ENCODE measurements at places on chromosomes 6 and 20.
A peak's percentile ranks its signal among the peaks of the same experiment; 100 is the strongest.

DNA sequence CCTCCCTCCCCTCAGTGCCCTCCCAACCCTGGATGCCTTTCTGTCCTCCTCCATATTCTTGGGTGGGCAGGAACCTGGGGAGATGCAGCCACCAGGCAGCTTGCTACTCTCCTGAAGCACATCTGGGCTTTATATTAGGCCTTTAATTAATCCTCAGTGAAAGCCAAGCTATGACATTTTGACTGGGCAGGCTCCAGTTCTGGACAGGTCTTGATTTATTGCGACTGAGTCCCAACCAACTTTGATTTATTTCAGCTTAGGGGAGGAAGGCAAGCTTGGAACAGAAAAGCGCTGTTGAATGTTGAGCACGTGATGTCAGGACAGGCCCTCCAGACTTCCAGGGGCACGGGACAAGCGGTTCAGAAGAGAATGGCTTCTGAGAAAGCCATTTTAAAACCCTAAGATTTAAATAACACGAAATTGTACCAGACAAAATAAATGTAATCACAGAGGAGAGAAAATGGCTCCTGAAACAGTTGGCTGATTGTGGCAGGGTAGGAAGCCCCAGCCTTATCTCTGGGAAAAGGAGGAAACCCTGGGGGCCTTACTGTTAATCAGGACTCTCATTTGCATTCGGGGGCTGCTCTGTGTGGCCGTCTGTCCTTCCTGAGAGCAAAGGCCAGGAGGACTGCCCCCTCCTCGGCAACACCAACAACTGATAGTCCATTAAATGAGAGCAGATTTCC lies 294.2 kb downstream of the FOXC1 start:
- DNase-seq = no peak

GRCh38 chr6:127188744-127189143 lies 70.3 kb downstream of the RSPO3 start:
- DNase-seq = no peak

- no peak for DNase-seq
Observed at GRCh38 chr20:33770005-33770404, 38.2 kb downstream of the ZNF341 start.

GRCh38 chr6:15387118-15387517 lies 141.2 kb downstream of the JARID2 start:
- DNase-seq = no peak

DNA sequence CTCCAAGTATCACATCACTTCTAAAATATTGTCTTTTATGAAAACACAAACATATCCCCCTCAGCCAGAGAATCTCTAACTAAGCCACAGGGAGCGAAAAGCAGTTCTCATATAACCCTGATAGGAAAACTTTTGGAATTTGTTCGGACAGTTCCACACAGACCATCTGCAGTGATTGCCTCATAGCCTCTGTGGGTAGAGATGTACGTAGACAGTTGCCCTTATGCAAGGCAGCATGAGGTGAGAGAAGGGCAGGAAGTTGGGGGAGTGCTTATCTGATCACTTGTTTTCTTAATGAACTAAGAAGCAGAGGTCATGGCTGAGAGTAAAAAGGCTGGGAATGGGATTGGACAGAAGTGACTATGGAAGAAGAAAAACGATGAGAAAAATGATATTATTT lies 39.6 kb downstream of the SLC23A2 start:
- no peak for DNase-seq

GRCh38 chr6:149905911-149906371 lies 8.0 kb upstream of the RAET1E start:
- no peak for DNase-seq

GRCh38 chr6:100881707-100882040 lies 545 bp upstream of the ASCC3 start:
- DNase-seq = no peak

DNA sequence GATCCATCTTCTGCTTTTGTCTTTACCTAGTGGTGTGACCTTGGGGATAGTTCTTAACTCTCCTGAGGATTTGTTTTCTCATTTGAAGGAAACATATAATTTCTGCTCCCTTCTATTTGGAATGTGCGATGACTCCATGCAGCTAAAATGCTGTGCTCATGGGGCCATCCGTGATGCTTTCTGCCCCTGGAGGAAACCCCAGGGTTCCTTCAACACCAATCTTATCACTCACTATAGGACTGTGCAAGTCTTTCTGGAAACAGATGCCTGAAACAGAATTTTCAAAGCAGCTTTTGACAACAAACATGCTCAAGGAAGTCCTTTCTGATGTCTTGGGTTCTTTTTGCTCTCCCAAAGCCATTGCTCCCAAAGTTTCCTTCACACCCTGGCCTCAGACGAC lies 128.8 kb upstream of the GGTLC1 start:
- DNase-seq = no peak

GRCh38 chr6:134152767-134153485 lies 100.5 kb upstream of the SLC2A12 start:
- DNase-seq = no peak

DNA sequence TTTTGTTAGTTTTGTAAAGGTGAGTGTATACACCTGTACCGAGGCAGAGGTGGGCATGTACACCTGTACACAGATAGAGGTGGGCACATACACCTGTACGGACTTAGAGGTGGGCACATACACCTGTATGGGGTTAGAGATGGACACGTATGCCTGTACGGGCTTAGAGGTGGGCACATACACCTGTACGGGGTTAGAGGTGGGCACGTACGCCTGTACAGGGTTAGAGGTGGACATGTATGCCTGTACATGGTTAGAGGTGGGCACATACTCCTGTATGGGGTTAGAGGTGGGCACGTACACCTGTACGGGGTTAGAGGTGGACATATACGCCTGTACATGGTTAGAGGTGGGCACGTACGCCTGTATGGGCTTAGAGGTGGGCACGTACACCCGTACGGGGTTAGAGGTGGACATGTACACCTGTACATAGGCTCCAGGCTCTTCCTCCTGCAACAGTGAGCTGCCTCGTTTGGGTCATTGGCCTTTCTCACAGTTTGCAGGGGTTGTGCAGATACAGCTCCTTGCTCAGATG lies 63.7 kb downstream of the PHACTR3 start:
- DNase-seq = no peak

DNA sequence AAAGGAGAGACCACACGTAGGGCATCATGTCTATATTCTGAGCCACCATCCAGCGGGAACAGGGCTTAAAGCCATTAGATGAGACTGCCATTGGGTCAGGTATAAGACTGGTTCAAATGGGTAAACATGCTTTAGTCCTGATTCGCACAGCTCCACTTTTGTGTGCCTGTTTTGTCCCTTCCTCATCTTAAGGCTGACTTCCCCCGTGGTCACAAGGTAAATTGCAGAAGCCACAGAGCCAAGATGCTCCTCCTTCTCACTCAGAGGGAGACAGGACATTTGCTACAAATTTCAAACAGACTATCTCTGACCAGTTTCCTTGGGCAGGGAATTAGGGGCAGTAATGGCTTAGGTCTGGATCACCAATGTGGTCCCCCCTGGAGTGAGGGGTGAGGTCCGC lies 11.4 kb upstream of the IFNGR1 start:
- no peak for DNase-seq

- DNase-seq = peak; percentile 6
Observed at GRCh38 chr6:99993533-99994251, at the start of gene MCHR2. Gene MCHR2, minus strand, starts transcription at chr6:99994223. Its CDS starts 38,076 bp downstream, at chr6:99956147.

DNA sequence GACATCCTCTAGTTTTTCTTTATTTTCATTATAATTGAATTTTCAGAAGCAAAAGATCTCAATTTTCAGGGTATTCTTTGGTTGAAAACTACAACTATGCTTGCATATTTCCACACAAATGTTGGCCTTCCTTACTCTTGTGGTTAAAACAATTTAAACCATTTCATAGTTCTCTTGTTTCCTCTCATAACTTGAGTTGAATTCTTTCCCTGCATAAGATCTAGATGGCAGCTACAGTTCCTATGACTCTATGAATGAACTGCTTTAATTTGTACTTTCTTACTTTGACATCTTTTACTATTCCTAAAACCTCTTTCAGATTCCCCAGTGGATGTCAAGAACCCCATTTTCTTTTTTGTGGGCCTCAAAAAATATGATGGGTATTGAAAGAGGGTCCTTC lies 564.5 kb downstream of the NKAIN2 start:
- no peak for DNase-seq

GRCh38 chr20:58752565-58752964 lies 60.0 kb downstream of the NPEPL1 start:
- DNase-seq = no peak

DNA sequence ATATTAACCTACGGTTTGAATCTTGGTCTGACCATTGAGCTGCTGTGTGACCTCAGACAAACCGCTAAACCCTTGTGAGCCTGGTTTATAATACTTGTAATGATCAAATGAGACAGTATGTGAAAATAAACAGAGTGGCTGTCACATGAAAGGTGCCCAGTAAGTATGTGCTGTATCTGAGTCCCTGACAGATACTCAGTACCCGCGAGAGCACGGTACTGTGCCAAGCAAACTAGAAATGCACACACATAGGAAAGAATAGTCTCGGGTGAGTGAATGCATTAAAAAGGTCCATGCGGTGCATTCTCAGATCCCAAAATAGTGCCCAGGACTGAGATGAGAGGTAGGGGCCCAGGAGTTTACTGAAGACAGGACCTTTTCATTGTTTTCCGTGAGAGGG lies 93.3 kb downstream of the PPP1R14C start:
- no peak for DNase-seq

DNA sequence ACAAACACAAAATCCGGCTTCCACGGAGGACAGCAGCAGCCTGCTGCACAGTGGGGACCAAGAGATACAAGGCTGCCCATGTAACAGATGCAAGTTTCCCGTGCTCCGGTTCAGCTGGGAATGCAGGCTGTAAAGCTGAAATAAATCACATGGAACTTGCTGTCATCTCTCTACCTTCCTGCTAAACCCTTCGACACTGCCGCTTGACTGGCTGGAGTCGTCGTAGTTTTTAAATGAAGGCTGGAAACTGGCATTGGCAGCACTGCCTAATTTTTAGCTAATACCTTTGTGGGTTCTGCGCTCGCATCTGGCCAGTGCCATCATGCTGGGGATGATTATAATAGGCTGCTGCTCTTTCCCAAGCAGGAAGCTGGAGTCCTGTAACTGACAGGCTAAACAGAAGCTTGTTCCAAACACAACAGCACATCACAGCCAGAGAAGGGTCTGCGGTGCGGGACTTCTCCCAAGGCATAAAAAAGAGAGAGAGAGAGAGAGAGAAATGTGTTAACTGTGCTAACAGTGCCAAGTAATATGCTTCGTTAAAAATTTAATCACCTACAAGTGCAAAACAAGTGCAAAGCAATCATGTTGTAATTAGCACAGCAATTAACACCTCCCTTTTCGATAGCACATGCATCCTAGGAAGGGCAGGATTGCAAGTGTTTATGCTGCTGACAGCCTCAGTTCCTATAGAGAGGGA lies 146.1 kb downstream of the TFAP2A start:
- no peak for DNase-seq

- no peak for DNase-seq
Observed at GRCh38 chr20:34079818-34080217, 32.2 kb downstream of the EIF2S2 start.

- no peak for DNase-seq
Observed at GRCh38 chr6:119259027-119259426, 90.5 kb downstream of the MAN1A1 start.

DNA sequence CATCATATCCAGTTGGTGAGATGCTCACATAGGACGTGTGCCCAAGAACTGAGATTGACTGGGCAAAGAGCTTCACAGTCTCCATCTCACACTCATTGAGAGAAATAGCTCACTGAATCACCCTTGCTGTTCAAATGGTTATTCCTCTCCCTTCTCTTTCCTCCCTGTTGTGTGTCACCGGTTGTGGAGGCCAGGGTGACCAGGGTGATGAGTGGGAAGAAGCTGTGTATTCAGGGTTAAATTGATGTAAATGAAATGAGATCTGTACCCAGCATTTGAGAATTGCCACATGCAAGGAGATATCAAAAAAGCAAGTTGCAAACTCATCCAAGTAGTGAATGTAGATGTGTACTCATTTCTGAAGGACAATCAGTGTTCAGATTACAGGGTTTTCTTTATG lies 36.6 kb upstream of the VAPB start:
- DNase-seq = no peak

Measured in NT2/D1 (cell line).